ENCODE measurements at places on chromosomes 13 and 19.

DNA sequence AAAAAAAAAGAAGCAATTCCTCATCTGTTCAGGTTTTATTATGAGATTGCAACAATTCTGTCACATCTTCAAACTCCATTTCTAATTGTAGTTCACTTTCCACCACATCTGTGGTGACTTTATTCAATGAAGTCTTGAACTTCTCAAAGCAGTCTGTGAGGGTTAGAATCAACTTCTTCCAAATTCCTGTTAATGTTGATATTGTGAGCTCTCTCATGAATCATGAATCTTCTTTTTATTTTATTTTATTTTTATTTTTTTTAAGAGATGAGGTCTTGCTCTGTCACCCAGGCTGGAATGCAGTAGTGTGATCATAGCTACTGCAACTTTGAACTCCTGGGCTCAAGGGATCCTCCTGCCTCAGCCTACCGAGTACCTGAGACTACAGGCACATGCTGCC lies 19.6 kb downstream of the ARHGAP35 start:
- DNase-seq = no peak

- DNase-seq = peak; percentile 48
These were observed 7.5 kb downstream of the PLAUR start for GRCh38 chr19:43662487-43662886.

GRCh38 chr13:38013676-38014075 lies 144.1 kb upstream of the TRPC4 start:
- DNase-seq = no peak

- DNase-seq = no peak
These were observed 18.7 kb upstream of the SIAH3 start for GRCh38 chr13:45870232-45870631.

DNA sequence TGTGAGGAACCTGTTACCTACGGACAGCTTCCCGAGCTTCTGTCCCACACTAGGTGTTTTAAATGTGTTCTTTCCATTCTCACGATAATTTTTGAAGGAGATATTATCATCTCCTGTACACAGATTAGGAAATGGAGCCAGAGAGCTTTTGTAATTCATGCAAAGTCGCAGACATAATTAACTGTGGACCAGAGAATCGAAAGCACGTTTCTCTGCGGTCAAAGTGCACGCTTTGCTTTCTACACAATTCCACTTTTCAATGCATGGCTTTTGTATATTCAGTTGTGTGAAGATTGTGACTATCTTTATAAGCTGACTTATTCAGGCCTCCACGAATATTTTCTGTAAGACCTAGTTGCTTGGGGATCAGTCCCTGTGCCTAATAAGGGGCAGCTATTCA lies 81.7 kb upstream of the SLC10A2 start:
- DNase-seq = no peak

- no peak for DNase-seq
These were observed 25.4 kb downstream of the ITM2B start for GRCh38 chr13:48258430-48258829.

GRCh38 chr19:5587661-5588060 lies 19.9 kb upstream of the TINCR start:
- no peak for DNase-seq

DNA sequence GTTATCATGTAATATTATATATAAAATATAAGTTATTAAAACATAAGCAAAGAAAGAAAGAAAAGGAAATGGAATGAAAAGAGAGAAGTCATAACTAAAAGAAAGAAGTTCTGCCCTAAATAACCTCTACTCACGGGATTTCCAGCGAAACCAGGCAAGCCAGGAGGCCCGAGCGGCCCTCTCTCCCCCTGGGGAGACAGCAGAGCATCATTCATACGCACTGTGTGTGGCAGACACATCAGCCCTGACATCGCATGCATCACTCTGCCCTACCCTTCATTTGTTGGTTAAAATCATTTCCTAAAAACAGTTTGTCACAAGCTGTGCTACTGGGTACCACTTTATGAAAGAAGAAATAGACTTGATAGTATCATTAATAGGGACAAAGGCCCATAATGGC lies 95.2 kb downstream of the COL4A1 start:
- DNase-seq = no peak

DNA sequence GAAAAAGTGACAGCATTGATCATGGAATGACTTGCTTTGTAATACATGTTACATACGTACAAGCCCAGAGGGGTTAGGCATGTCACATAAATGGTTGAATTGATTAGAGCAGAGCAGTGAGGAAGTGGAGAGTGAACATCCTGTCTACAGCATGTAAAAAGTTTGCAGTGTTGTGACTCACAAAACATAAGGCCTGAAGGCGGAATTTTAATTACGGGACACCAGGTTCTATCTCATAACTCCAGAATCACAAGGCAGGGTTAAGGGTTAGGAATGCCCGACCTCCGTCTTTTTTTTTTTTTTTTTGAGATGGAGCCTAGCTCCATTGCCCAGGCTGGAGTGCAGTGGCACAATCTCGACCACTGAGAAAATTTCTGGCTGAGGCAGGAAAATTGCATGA lies 83.9 kb downstream of the MUC16 start:
- DNase-seq = no peak

DNA sequence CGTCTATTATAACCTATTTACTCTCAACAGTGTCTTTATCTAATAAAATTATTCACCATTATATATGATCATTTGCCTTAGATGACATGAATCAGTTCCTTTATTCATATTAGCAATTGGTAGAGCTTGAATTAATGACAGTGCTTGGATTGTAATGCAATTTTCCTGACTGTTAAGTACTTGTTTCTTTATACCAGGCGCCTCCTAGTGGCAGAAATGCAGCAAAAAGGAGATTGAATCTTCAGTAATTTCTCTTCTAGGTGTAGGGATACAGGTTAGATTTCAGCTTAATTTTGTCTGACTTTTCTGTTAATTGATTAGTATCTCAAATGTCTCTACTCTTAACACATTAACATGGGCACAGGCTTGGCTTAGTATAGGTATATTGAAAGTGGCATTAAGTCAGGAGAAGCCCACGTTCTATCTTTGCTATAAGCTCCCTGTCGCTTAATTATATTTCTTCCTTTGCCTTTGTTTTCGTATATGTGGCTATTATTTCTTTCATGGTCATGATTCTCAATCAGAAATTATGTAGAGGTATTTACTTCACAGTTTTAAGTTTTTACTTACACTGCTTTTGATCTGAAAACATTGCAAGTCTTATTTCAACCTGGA lies 9.1 kb upstream of the LHFPL6 start:
- DNase-seq = peak; percentile 58

GRCh38 chr13:110244071-110244830 lies 62.7 kb downstream of the COL4A1 start:
- no peak for DNase-seq

GRCh38 chr19:48784527-48784926 lies 26.3 kb downstream of the BCAT2 start:
- no peak for DNase-seq

GRCh38 chr13:44685641-44686040 lies 109.5 kb upstream of the TSC22D1 start:
- DNase-seq = no peak
